GM12864 (cell line): ENCODE measurements at places on chromosomes 16 and 17.

DNA sequence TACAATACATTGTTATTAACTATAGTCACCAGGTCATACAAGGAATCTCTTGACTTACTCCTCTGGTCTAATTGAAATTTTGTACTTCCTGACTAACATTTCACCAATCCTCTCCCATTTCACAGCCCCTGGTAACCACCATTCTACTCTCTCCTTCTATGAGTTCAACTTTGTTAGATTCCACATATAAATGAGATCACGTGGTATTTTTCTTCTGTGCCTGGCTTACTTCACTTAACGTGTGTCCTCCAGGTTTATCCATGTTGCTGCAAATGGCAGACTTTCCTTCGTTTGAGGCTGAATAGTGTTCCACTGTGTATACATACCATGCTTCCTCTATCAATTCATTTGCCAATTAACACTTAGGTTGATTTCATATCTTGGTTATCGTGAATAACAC, 128.5 kb downstream of the CHD9NB start:
- no peak for DNase-seq

DNA sequence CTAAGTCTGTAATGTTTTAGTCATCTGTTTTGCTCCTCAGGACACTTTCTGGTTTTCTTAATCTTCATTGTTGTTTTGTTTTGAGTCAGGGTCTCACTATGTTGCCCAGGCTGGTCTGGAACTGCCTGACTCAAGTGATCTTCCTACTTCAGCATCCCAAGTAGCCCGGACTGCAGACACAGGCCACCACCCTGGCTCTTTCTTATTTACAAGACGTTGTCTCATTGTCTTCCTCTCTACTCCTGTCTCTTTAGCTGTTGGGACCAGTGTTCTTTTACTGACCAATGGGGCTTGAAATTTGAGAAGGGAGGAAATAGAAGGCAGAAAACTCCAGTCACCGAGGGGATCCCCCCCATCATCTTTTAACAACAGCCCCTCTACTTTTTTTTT, 1.2 kb downstream of the SCPEP1 start:
- DNase-seq = no peak

GRCh38 chr16:57534337-57534880, 2.0 kb downstream of the CCDC102A start:
- no peak for DNase-seq

DNA sequence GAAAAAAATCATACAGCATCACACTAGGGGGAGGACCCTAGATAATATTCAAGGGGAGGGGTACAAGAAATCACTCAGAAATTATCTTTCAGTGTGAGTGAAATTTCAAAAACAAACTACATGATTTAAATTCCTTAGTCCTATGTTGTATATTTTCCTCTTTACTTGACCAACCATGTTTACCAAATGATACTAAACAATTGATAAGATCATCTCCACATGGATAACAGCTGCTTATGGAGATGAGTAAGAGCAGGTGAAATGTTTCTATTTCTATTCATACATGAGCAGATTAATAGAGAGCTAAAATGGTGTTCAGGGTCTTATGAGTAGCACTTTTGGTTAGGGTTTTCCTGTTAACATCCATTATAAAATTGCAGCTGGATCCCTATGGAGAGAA, 7.3 kb upstream of the VAT1L start:
- DNase-seq = no peak

GRCh38 chr17:57294101-57294500, 37.8 kb downstream of the MSI2 start:
- DNase-seq = no peak

GRCh38 chr16:82405736-82406135, 221.0 kb upstream of the CDH13 start:
- no peak for DNase-seq

DNA sequence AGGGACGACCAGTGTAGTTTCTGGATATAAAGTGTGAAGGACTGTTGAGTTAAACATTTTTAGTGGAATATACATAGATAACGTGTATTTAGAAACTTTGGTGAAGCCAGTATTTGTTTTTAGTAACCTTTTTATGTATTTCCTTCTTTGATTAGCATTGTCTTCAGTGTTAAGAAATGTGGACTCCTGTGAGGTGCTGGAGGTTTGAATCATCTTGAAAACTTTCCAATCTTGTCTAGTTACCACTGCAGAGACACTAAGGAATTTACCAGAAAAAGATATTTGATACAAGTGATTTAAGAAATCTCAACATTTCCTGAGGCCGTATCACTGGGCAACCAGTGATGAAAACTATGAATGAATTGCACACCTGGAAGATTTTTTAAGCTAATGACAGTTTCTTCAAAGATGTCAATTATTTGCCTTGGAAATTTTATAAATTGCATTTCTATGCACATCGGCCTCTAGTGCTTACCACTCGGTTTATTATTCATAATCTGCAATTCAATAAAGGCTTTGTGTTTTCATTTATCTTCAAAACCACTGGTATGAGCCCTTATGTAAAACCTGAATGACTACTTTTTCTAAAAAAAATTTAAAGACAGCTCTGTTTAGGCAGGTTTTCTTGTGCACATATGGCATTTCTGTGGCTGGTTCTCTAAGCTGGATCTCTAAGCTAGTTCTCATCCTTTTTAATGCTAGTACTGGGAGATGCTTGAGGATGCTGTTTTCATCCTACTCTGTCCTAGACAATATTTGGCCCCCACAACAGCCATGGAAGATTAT, 31.4 kb upstream of the ADCY7 start:
- no peak for DNase-seq

DNA sequence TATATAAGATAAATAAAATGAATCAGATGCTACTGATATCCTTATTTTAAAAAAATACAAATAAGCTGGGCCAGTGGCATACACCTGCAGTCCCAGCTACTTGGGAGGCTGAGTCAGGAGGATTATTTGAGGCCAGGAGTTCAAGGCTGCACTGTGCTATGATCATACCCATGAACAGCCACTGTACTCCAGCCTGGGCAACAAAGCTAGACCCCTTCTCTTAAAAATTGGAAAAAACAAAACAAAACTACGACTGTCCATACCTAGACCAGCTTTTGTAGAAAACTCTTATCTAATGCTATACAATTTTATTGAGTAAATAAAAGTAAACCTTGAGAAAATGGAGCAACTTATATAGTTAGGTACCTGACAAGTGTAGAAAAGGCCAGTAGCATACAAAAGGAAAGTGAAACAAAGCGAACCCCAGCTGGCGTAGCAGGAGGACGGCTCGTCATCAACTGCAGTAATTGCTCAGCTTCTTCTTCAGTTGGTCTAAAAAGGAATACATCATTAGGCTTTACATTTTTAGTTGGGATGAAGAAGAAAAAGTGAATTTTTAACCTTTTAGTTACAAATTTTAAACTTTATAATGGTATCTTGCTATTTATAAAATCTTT, 23.6 kb downstream of the INTS2 start:
- DNase-seq = peak; percentile 12

- DNase-seq = no peak
Measured at GRCh38 chr16:81026429-81026828, 9.2 kb upstream of the ATMIN start.

GRCh38 chr16:9824200-9825068, 357.8 kb downstream of the GRIN2A start:
- no peak for DNase-seq

- DNase-seq = no peak
Measured at GRCh38 chr17:31413874-31414549, 22.5 kb downstream of the RAB11FIP4 start.

- no peak for DNase-seq
Measured at GRCh38 chr17:8965394-8966168, at the start of gene PIK3R5. Gene PIK3R5 (minus strand): TSS chr17:8965707. CDS start chr17:8911494, 54,213 bp downstream.

DNA sequence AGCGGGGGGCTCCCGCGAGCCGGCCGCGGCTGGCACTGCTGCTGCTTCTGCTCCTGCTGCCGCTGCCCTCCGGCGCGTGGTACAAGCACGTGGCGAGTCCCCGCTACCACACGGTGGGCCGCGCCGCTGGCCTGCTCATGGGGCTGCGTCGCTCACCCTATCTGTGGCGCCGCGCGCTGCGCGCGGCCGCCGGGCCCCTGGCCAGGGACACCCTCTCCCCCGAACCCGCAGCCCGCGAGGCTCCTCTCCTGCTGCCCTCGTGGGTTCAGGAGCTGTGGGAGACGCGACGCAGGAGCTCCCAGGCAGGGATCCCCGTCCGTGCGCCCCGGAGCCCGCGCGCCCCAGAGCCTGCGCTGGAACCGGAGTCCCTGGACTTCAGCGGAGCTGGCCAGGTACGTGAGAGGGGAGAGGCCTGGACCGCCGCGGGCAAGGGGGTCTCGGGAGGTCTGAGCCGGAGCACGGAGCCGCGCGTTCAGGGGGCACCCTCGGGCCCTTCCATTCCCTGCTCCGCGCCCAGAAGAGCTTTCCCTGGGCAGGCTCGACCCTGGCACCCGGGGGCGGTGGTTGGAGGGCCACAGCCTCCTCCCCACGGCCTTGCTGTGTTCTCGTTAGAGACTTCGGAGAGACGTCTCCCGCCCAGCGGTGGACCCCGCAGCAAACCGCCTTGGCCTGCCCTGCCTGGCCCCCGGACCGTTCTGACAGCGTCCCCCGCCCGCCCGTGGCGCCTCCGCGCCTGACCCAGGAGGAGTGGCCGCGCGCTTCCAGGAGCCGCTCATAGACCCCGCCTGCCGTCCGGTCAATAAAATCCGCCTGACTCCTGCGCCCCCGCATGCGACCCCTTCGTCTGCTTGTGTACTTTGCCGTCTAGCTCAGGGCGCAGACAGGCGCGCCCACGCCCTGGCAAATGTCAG, 591 bp downstream of the NPW start:
- DNase-seq = no peak

DNA sequence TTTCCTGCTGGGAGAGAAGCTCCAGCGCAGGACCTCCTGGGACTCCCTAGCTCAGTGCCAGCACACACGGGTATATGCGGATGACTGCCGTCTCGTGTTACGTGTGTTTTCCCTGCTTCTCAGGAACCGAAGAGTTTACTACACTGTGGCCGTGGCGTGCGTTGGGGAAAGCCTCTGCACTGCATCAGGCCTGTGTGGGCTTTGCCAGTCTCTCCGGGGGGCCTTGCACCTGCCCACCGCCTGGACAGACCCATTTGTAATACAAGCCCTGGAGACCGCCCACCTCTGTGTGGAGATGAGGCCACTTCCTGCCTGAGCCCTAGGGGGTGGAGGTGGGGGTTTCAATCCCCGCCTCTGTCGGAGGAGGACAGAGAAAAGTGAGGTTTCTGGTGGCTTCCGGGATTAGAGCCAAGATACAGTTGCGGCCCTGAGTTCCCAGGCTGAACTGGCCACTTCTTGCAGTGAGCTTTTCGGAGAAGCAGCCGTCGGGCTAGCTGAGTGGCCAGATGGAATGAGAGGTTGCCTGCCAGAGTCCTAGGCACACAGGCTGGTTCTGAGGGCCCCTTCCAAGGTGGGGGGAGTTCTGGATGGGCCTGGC, 43.4 kb upstream of the GSE1 start:
- DNase-seq = peak; percentile 78

GRCh38 chr17:47935961-47936360, 5.4 kb upstream of the PNPO start:
- DNase-seq = no peak
